NCI-H446 (cell line): ENCODE measurements at places on chromosomes 12 and 14.

DNA sequence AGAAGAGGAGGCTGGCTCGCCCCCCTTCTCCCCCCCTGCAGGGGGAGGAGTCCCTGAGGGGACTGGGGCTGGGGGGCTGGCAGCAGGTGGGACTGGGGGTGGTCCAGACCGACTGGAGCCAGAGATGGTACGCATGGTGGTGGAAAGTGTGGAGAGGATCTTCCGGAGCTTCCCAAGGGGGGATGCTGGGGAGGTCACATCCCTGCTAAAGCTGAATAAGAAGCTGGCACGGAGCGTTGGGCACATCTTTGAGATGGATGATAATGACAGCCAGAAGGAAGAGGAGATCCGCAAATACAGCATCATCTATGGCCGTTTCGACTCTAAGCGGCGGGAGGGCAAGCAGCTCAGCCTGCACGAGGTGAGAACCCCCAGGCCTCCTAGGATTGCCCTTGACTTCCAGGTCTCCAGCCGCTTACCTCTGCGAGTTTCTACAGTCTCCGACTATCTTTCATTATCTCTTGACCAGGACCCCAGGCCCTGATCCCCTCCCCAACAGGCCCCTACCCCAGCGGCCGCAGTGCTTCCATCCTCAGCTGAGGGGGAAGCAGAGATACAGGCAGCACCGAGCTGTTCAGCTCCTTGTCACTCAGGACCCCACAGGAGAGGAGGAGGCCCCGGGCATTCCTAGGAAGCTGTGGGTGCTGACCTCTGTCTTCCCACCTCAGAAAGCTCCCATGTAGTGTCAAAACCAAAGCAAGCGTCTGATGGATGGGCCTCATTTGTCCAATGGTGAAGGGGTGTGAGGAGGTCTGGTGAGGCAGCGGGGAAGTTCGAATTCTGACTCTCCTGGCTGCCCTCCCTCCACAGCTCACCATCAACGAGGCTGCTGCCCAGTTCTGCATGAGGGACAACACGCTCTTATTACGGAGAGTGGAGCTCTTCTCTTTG, 3.0 kb downstream of the NAB2 start:
- DNase-seq, result no peak

DNA sequence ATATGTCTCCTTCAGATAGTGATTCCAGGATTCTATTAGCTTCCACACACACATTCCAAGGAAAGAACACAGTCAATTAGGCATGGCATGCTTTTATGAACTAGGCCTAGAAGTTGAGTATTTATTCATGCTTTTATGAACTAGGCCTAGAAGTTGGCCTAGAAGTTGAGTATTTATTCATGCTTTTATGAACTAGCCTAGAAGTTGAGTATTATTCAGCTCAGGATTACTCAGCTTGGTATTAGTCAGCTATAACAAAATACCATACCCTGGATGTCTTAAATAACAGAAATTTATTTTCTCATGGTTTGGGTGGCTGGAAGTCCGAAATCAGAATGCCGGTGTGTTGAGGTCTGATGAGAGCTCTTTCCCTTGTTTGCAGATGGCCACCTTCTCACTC, 442.7 kb upstream of the FLRT2 start:
- no peak for DNase-seq

- no peak for DNase-seq
Measured at GRCh38 chr12:12943586-12944260, 8.2 kb downstream of the GPRC5D start.

DNA sequence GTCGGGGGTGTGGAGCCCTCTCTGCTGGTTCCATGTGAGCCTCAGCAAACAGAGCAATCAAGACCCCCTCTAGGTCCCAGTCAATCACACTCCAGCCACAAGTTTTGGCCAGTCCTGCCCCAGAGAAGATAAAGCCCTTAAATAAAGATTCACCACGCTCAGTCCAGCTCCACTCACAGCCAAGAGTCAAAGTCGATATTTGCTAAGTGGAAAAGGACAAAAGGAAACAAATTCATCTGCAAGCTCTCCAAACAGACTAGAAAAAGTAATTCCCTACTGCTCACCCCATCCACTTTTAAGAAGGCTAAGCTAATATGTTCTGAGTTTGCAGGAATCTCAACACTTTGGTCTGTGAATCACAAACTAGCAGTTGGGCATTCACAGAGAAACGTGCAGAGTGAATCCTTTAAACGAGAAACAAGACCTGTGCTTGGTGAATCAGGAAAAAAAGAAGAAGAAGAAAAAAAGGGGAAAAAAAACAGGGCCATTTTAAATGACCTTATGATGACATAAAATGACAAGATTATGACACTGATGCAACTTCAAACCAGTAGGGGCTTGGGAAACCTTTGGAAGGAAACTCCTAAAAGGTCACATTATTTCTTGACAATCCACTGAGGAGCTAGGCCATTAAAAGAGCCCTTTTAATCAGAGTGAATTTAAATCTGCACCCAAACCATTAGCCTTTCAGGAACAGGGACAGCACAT, 41.8 kb upstream of the FOXN3 start:
- no peak for DNase-seq

- DNase-seq, result no peak
Measured at GRCh38 chr12:48925304-48926011, at the start of gene FKBP11. Gene FKBP11 (minus strand): TSS chr12:48925492. CDS start chr12:48925428, 64 bp downstream.

DNA sequence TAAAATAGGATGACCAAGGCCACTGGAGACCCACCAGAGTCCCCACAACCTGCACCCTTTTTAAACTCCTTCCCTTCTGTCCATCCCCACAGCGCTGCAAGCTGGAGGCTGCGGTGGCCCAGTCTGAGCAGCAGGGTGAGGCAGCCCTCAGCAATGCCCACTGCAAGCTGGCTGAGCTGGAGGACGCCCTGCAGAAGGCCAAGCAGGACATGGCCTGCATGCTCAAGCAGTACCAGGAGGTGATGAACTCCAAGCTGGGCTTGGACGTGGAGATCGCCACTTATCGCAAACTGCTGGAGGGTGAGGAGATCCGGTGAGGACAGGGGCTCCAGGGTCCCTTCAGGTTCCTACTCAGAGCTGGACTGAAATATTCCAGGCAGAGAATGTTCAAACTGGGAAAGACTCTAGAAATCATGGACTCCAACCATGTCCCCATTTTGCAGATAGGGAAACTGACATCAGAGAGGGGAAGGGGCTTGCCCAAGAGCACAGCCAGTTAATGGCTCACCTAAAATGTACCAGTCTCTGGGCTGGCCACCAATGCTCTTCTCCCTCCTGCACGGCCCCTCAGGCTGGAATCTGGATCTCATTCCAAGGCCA, 17.2 kb downstream of the KRT85 start:
- no peak for DNase-seq

- DNase-seq, result peak; percentile 40
Measured at GRCh38 chr14:29868000-29868399, 59.6 kb downstream of the PRKD1 start.

- DNase-seq, result no peak
Measured at GRCh38 chr12:109445191-109445609, 31.9 kb downstream of the KCTD10 start.

DNA sequence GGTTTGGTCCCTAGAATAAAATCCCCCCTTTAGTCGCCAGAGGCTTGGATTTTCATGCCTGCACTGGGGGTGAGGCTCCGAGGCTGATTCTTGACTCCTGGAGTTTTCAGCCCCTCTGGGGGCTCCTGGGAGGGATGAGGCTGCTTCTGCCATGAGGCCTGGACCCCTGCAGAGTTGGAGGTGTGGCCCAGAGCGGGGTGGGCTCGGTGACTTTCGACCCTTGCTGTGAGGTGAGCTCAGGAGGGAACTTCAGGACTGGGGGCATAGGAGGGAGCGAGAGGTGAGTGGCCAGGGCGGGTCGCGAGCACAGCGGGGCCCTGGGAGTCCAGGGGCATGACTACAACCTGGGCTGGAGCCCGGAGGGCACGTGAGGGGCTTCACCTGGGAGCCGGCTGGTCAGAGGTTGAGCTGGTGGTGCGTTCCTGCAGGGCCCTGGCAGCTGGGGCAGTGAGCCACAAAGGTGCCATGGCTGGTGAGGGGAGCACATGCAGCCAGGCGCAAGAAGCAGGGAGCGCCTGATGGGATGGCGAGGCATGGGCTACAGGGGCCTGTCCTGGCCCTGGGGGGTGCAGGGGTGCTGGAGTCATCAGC, 168.2 kb downstream of the KIF26A start:
- DNase-seq, result no peak

DNA sequence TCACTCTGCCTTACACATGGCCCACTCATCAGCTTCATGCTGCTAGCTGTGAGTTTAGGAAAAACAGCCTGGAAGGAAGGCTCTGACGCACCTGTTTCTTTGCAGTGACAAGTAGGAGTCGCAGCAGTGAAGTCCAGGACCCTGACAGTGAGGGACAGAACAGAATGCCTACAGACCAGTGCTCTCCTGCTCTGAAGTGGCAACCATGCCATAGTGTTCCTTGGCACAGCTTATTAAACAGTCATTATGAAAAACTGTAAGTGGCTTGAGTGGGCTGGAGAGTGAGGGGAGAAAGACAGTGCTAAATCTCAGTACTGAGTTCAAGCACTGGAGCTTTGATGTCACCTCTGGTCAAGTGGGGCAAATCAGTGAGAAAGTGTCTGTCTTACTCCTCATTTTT, 61.7 kb downstream of the MYRFL start:
- peak; percentile 59 for DNase-seq

DNA sequence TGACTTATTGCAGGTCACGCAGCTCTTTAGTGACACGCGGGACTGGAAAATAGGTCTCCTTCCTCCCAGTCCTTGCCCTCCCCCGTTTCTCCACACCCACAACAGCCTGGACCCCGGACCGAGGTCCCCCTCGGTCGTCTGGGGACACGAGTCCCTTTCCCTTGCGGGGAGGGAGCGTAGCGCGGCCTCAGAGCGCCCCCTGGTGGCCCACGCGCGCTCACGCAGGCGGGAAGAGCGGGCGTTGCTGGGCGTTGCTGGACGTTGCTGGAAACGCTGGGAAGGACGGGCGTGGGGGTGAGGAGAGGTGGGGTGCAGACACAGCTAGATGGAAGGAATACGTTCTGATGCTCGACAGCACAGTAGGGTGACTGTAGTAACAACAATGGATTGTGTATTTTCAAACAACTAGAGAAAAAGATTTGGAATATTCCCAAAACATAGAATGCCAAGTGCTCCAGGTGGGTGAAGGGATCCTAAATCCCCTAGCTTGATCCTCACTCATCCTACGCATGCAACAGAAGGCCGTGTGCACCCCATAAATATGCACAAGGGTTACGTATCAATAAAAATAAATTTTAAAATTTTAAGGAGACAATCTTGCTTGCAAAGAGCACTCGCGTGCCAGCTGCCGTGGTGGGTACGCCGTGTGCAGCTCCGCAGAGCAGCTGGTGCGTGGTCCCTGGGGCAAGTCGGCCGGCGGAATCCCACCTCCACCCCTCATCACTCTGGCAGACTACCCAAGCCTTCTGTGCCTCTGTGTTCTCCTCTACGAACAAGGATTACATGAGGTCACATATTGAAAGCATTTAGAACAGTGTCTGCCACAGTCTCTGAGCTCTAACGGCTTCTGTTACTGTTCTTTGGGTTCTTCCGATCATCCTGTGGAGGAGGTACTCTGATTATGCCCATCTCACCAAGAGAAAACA, 87.4 kb downstream of the B4GALNT3 start:
- peak; percentile 86 for DNase-seq

- no peak for DNase-seq
Measured at GRCh38 chr14:55913324-55914025, 204.7 kb upstream of the PELI2 start.

DNA sequence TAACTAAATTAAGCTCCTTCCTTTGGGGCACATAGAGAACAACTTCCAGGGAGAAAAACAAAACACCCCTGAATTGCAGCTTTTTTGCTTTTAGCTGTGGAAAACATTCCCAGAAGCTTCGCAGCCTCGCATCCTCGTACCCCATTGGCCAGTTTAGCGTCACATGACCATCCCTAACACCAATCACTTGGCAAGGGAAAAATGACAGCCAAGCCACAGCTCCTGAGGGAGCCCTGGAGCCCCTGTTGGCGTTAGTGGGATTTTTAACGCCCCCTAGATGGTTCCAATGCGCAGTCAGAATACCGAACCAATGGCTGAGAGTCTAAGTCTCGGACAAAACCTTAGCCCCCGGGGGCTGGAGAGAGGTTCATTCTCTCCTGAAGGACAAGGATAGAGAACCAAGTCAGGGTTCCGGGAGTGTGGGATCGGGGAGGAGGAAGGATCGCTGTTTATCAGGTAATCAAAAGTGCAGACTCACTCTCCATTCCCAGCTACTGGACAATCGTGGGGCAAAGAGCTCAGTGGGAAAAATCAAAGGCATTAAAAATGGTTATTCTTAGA, 135.6 kb upstream of the HIF1A start:
- DNase-seq, result no peak

DNA sequence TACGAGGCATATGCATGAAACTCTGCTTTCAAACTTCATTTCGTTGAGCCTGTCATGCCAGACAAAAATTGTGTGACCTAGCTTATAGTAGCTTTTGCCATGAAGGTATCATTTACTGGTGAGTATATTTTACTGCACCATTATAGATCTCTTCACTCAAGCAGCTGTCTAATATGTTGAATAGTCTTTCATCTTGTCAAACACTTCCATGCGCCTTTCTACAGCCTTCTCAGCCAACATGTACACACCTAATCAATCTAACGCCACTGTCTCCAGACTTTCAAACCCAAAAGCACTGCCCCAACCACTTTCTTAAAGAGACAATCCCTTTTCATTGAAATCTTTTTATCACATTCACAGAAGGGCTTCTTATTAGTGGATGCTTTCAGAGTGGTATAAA, 757.4 kb downstream of the VRK1 start:
- DNase-seq, result no peak

DNA sequence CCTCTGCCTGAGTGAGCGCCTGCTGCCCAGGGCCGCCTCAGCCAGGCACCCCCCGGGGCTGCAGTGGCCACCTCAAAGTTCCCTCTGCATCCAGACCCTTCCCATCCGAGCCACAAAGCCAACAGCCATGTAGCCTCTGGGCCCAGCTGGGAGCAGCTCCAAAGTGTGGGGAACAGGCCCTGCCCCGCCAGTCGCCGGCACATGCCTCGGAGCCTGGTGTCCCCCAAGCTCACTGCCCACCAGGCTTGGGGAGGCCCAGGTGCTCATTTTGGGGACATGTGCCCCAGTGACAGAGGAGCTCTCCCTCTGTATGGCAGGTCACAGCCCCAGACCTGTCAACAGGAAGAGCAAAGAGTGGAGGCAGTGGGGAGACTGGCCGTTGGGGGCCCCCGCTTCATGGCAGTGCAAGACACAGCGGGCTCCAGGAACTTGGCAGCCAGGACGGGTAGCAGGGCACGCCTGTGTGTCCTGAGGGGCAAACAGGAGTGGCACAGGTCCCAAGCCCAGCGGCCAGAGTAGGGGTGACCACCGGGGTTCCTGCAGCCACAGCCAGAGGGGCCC, 29.9 kb downstream of the JAG2 start:
- no peak for DNase-seq

- DNase-seq, result no peak
Measured at GRCh38 chr14:72855913-72856312, 38.0 kb downstream of the DPF3 start.

- DNase-seq, result peak; percentile 27
Measured at GRCh38 chr12:92431146-92431545, 271.6 kb upstream of the PLEKHG7 start.

- DNase-seq, result no peak
Measured at GRCh38 chr12:92362785-92363184, 217.1 kb upstream of the BTG1 start.
